RKO (cell line): ENCODE measurements at places on chromosomes 6 and 20.
A peak's percentile ranks its signal among the peaks of the same experiment; 100 is the strongest.

GRCh38 chr6:3222506-3223038 lies 4.9 kb downstream of the TUBB2B start:
- no peak for DNase-seq

GRCh38 chr6:139973669-139974344 lies 599.4 kb upstream of the CITED2 start:
- no peak for DNase-seq

DNA sequence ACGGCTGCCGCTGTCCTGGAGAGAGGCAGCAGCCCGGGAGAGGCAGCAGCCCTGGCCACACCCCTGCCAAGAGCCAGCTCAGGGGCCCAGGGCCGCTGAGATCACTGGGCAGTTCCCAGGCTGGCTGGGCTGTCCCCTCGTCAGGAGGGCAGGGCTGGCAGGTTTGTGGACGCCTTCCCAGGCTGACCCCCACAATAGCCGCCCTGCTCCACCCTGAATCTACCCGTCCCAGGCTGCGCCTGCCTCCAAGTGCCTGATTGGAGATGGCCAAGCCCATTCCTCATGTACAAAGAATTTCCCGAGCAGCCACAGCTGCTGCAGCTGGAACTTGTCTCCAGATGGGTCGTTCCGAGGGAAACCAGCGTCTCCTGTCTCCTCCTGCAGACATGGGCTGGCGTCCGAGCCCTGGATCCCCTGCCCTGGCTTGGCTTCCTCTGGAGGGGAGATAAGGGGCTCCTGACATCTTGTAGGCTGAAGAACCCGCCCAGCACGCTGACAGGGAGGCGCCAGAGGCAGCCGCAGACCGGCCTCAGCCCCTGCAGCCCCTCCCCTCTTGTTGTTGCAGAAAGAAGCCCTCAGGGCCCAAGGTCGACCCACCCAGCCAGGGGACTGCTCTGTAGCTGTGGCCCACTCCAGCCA lies 9.4 kb upstream of the GATA5 start:
- no peak for DNase-seq

- DNase-seq, result no peak
These were observed 422.5 kb upstream of the OPRM1 start for GRCh38 chr6:153616506-153616905.

- DNase-seq, result no peak
These were observed 7.0 kb upstream of the RIN2 start for GRCh38 chr20:19750907-19751636.

DNA sequence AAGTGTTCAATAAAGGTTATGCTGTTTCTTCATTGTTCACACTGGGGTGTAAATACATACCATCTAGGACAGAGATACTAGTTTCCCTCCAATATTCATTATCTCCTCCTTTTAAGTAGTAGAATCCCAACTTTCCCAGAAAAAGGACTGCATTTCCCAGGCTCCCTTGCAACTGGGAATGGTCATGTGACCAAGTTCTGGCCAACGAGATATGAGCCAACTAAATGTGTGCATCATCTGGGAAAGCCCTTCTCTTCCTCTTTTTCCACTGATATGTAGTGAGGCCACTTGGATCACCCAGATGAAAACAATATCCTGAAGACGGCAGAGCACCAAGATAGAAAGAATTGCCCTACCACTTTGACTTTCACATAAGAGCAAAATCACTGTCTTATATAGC lies 97.9 kb upstream of the PTPRT start:
- DNase-seq, result peak; percentile 32

GRCh38 chr6:112935402-112936078 lies 588.4 kb downstream of the RFPL4B start:
- DNase-seq, result no peak

DNA sequence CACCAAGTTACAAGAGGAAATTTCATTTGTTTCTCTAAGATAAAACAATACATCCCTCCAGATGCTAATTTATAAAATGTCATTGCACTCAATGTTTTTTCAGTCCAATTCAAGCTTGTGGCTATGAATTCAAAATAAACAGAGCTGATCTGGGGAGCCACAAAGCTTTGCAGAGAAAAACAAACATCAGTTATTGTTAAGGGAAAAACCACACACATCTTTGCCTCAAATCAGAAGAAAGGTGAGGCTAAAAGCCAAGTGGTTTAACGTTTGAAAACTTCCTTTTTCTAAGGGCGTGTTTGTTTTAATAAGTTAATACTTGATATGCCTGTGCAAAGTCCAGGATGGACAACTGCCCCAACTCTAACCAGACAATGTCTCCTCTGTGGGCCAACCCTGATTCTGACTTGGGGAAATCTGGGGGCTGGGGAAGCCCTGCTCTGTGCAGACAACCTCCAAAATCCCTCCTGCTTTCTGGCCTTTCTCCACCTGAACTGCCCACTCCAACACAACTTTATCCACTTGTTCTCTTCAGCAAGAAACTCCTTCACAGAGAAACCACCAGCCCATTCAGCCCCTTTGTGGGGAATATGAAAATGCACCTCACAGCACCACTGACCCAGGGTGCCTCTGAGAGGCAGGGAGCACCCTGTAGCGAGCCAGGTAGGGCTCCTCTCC lies 44.6 kb upstream of the NT5E start:
- no peak for DNase-seq

DNA sequence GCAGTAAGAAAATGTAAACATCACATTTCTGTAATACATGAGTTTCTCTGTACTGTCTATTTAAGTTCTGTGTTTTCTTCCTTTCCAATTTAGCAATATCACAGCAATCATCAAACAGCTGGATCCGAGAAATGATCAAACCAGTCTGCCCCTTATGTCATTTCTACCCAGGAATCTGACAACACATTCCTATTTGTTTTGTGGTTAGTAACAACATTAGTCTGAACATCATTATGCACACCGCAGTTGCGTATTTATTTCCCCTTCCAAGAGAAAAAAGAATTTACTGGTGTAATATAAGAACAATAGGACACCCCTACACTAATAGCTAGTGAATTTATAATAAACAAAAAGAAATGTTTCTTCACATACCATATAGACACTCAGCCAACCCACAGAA lies 179.5 kb downstream of the BTBD9 start:
- DNase-seq, result no peak

- DNase-seq, result no peak
These were observed 63.5 kb downstream of the VTA1 start for GRCh38 chr6:142210606-142211005.
